CD4-positive, alpha-beta T cell (primary cell): ENCODE measurements at places on chromosomes 4 and X. TPM values are rescaled to one million over a fixed set of nuclear protein-coding genes. Genes with fewer than 3 reads are reported as not detected.

DNA sequence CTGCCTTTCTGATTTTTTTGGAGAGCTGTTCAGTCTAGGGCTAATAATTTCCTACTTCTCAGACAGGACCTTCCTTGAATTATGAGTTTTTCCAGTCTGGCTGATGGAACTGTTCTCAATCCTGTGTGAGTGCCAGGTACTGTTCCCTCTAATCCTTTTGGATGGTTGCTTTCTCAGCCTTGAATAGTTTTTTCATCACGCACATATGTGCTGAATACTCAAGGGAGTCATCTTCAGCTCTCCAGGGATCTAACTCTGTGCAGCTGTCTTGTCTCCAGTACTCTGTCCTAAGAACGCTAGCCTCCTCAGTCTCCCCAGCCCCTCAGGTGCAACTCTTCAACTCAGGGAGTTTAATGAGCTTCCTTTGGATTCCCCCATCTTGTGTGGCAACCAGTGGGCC is 93.2 kb downstream of the GASK1B start:
- no peak for DNase-seq

GRCh38 chr4:118034053-118034785 is at the start of gene NDST3:
NDST3 (plus strand) TSS chr4:118034486; CDS start chr4:118053911, 19,425 bp downstream.
- no peak for DNase-seq

DNA sequence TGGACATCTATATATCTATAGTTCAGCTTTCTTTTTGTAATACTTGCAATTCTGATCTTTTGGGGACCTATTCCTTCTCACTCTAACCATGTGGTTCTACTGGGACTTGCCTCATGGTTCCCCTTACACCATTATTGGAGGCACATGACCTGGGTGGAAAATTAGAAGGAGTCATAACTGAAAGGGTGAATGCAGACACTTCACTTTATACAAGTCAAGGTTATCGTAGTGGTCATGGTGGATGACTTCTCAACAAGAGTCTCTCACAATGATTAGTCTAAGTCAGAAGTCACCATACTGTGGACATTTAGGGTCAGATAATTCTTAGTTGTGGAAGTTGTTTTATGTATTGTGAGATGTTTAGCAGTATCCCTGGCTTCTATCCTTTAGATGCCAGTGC is 10.5 kb upstream of the EIF4E start:
- DNase-seq: no peak

GRCh38 chr4:4395849-4396627 is 9.1 kb downstream of the NSG1 start:
- no peak for DNase-seq

DNA sequence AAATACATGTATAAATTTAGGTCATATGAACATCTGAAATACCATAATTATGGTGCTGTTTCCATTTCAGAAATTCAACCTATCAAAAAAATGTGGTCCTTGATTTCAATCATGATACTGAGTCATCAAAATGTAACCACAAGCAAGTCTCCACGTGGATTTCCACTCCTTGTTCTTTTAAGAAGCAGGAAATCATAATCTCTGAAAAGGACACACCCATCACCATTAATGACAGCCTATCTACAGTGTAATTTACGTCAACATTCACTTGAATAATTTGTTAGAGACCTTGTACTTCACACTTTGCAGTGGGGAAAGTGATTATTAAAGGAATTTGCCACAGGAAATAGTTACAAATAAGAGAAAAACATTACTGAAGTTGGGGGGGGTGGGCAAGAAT is 17.7 kb upstream of the SLC7A11 start:
- DNase-seq: no peak

GRCh38 chrX:45710081-45710801 is 509.6 kb upstream of the DIPK2B start:
- no peak for DNase-seq

GRCh38 chr4:22932326-22932725 is 239.6 kb downstream of the GBA3 start:
- DNase-seq: no peak

- no peak for DNase-seq
These were observed 175.8 kb upstream of the NPY2R start for GRCh38 chr4:155032521-155033229.

- no peak for DNase-seq
These were observed 13.6 kb downstream of the AMTN start for GRCh38 chr4:70531981-70532380.

TLR3 gene
- total RNA-seq: 0.47 TPM

UGT2B10 gene
- total RNA-seq: not detected

DOK7 gene
- not detected for total RNA-seq

ALB gene
- total RNA-seq: 0.47 TPM

FRG2 gene
- not detected for total RNA-seq

NEUROG2 gene
- total RNA-seq: not detected
